ENCODE measurements at places on chromosomes 16 and 17.

DNA sequence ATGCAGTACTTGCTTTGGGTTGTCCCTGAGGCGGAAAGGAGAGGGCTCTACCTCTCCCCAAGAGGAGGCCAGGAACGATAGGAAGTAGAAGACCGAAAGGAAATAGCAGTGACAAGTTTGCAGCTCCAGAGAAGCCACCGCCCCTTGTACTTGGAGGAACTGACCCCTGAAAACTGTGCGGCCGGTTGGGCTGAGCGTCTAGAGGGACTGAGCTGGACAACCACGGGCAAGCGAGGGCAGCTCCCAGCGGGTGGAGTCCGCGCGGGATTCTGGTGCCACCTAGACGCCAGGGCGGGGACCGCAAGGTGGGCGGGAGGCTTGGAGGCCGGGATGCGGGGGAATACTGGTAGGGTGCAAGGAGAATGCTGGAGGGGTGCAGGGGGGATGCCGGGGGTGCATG, 1.3 kb upstream of the SLC6A4 start:
- DNase-seq: no peak

GRCh38 chr16:73018821-73019456, 29.0 kb downstream of the ZFHX3 start:
- DNase-seq: no peak

DNA sequence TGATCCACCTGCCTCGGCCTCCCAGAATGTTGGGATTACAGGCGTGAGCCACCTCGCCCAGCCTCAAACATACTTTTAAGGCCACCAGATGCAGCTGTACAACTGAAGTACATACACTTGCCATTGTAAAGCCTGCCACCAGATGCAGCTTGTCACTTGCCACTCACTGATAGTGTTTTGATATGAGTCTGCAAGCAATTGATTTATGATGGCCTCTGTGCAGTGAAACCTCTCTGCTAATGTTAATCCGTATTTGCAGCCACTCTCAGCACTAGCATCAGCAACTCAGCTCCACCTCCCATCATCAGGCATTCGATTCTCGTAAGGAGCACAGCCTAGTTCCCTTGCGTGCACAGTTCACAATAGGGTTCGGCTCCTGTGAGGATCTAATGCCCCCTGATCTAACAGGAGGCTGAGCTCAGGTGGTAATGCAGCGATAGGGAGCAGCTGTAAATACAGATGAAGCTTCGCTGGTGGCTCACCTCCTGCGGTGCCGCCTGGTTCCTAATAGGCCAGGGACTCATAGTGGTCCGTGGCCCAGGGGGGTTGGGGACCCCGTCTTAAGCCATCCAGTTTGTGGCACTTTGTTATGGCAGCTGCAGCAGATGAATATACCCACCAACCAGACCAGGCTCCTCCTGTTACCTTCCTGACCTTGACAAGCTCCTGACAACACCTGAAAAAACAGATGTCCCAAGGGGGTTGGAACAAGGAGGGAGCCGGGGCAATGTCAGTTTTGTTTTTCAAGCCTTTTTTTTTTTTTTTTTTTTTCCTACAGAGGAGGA, 1.3 kb upstream of the HERPUD1 start:
- no peak for DNase-seq

- DNase-seq: no peak
These were observed 18.4 kb downstream of the MAP2K3 start for GRCh38 chr17:21302711-21303425.

DNA sequence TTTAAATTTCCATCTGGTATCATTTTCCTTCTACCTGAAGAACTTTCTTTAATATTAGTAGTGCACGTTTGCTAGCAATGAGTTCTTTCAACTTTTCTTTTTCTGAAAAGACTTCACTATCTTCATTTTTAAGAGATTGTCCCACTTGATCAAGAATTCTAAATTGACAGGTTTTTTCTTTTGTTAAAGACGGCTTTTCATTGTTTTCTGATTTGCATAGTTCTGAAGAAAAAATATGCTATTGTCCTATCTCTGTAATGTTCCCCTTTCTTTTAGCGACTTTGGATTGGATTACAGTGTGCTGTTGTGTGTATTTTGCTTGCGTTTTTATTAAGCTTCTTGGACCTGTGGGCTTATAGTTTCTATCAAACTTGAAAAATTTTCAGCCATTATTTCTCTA, 126.3 kb upstream of the NACA2 start:
- no peak for DNase-seq

GRCh38 chr16:77273-77806, 685 bp upstream of the MPG start:
- no peak for DNase-seq

DNA sequence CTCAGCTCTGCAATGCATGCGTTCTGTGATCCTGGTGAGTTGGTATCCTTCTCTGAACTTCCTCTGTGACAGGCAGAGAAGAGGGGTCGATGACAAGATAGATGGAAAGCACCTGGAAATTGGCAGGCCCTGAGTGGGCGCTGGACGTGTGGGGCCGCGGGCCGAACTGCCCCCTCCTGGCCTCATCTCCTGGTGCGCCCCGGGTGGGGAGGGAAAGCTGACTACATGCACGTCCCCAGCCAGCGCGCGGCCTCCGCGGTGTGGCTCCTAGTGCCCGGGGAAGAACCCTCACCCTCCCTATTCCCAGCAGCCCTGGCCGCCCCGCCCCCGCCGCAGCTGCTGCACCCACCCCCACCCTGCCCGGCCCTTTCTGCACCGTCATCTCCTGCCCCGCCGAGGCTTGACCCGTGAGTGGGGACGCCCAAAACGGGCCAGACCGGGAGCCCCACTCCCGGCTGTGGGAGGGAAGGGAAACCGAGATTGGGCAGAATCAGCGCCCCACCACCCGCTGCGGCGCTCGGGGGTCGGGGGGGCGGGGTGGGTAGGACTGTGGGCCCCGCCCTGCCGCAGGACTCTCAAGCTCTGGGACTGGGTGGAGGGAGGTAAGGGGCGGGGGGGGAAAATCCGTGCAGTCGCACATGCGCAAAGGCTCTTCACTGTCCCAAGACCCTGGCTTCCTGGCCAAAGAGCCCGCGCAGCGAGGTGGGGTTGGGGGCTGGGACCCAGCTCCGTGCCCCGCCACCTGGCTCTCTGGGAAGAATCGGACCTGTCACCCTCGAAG, at the start of gene NOL3:
Gene NOL3 (plus strand): TSS at position 371 of the 781 bp plus-strand sequence.
- DNase-seq: no peak

DNA sequence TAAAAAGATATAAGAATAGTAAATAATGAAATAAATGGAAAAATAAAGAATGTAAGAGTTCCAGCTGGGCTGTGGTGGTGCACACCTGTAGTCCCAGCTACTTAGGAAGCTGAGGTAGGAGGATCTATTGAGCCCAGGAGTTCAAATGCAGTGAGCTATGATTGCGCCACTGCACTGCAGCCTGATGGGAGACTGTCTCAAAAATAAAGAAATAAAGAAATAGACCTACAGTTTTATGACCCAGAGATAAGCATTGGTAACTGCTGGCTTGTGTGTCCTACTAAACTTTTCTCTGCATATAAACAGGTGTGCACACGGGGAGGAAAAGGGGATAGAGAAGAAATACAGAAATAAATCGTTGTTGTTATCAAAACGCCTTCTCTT, 7.8 kb upstream of the PDP2 start:
- no peak for DNase-seq

DNA sequence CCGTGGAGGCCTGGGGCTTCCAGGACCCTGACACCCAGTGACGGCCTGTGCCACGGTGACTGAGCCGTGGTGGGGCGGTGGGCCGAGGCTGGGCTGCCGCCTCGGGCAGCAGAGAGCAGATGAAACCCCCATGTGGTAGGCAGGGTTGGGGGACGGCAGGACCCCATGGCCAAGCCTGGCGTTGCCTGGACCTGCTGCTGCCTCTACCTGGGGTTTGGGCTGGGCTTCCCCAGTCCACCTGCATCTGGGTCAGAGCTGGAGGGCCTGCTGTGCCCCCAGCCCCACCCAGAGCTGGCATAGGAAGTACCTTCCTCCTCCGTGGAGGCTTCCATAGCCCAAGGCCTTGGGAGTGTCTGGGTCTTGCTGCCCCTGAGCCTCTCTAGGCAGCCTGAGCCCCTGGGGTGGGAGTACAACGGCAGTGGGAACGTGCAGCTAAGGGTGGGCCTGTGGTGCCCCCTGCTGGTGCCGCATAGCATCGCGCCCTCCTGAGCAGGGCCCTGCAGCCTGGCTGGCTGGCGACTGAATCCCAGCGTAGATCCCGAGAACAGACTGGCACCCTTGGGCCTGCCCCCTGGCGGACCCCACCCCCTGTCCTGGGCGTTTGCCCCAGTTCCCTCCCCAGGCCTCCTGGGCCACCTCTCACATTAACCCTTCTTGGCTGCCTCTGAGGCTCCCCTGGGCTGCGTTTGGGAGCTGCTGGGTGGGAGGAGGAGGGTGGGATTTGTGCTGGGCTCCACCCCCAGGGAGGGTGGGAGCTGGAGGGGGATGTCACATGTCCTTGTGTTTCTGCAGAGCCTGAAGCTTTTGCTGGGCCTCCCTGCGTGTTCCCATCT, 12.6 kb upstream of the ATP6V0C start:
- peak; percentile 66 for DNase-seq

DNA sequence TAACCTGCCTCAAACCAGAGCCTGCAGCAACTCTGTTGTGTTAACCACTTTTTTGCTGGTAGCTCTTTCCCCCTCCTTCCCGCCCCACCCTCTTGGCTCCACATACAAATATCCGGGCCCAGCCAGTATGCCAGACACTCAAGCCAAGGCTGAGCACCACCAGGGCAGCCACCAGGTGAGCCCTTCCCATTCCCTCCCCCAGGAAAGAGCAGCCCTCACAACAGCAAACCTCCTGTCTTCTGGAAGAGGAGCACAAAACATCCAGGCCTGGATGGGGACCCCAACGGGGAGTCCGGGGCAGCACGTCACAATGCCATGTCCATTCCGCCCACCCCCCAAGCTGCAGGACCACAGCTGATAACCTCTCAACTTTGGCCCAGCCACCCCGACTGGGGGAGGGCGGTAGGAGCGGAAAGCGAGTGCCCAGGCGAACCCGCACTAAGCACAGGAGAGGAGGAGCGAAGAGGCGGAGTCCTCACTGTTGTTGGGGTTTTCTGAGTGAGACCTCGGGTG, 757 bp downstream of the ORMDL3 start:
- no peak for DNase-seq

DNA sequence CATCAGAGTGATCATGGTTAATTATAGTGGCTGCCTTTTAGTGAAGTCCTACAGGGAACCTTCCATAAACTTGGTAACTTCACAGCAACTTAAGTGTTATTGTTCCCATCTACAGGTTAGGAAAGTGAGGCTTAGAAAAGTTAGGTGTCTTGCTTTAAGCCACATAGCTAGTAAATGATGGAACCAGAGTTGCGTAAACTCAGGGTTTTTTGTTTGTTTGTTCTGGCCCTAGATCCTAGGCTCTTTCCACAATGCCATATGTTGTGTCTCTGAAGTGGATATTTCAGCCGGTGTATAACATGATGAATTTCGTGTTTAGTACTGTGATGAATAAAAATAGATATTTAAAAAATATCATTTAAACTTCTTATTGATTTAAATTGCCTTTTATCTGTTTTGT, 27.6 kb downstream of the DNAH9 start:
- DNase-seq: no peak

DNA sequence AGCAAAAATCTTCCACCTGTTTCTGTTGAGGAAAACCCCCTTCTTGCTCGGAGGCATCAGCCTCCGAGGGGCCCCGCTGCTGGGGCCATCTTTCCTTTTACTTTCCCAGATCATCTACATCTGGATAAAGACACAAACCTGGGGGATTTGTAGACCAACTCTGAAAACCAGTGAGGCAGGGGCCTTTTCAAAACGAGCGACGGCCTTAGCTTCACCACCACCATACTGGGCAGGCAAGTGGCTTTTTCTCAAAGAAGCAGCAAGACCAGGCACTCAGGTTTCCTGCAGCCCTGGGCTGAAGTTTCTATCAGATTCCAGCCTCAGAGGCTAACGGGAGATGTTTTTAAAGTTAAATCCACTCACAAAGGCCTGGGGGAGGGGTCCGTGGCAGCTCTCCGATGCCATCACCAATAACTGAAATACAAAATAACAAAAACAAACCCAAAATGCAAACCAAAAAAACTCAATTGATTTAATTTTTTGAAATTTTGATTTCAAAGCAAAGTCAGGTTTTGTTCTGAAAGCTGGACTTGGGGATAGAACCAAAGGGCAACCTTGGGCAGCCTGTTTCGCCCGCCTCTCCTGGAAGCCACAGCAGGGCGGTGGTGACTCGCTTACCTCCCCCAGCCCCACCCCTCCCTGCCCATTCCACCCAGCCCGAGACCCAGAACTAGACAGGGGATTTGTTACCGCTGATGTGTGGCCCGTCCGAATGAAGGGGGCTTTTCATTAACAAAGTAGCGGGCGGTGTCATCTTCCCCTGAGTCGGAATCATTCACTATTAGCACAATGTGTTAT, 55.8 kb downstream of the SALL1 start:
- no peak for DNase-seq

GRCh38 chr16:82660075-82660645, 33.4 kb downstream of the CDH13 start:
- no peak for DNase-seq

DNA sequence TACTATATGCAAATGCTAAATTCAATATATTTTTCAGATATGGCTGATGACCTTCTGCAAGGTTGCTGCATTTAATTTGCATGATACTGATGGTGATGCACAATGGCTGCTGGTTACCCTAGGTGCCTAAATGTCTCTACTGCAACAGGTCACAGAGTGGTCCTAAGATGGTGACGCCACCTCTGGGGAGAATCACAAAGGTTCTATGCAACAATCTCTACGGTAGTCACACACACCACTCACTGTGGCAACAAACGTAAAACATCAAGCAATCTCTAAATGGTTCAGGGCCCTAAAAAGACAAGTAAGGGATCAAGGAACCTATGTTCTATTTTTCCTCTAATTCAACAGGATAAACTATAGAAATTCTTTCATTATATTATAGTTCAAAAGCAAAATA, 293.3 kb downstream of the CEP112 start:
- no peak for DNase-seq

GRCh38 chr16:75138636-75139035, 9.7 kb upstream of the ZFP1 start:
- DNase-seq: no peak

- no peak for DNase-seq
These were observed 32.1 kb downstream of the CACNA1H start for GRCh38 chr16:1184980-1185379.

- DNase-seq: no peak
These were observed 3.3 kb downstream of the PGS1 start for GRCh38 chr17:78381601-78382232.

GRCh38 chr17:69325518-69326376, 1.2 kb downstream of the ABCA5 start:
- no peak for DNase-seq

GRCh38 chr17:47703191-47703591, 9.2 kb downstream of the TBKBP1 start:
- DNase-seq: peak; percentile 61

- no peak for DNase-seq
These were observed 184.6 kb downstream of the ZNF423 start for GRCh38 chr16:49671333-49671732.

DNA sequence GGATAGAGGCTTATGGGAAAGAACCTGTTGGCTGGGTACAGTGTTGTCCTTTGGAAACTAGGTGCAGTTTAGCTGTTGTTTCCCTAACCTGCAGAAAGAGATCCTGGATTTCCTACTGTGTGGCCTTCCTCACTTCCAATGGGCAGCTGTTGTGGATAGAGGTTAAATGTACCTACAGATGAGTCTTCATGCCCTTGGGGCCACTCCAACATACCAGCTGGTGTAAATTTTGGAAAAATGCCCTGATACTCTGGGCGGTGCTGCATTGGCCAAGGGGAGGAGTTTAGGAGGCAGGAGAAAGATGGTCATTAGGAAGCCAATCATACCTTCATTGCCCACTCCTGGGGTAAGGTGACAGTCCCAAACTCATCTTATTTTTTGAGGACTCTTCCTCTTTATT, 70.2 kb downstream of the SNX11 start:
- no peak for DNase-seq

GRCh38 chr16:78926723-78927210, 673.8 kb downstream of the MAF start:
- no peak for DNase-seq

All from stimulated activated CD8-positive, alpha-beta memory T cell treated with anti-CD3 and anti-CD28 coated beads, Interleukin-4, amount 100 ng/mL, for 4 hours (primary cell).